NCI-H187 treated with DMSO at 0.1 percent for 48 hours (cell line): ENCODE measurements at places on chromosomes 5 and 9.

DNA sequence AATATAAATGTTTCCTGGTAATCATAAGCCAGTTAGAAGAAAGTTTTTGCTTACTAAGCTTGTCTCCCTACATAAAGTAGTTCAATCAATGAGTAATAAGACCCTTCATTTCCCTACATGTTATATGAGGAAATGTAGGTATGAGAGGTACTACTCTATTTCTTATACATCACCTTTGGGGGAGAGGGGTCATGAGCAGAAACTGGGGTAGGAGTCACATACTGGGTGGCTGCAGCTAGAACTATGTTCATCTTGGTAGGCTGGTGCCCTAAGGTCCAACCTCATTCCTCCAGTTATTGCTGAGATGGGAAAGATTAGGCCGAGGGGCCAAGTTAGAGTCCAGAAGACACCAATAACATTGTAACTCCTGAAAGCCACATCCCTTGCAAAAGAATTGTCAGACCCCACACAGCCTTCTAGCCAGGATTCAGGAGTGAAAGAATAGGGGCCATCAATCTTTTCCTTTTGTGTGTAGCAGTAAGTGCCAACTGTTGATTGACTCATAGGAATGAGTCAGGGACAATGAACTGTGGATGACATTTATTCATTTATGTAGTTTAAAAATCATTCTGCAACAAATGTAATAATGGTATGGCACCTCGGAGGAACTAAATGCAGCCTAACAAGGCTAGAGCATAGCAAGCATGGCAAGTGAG lies 21.6 kb upstream of the SREK1 start:
- DNase-seq, result no peak

DNA sequence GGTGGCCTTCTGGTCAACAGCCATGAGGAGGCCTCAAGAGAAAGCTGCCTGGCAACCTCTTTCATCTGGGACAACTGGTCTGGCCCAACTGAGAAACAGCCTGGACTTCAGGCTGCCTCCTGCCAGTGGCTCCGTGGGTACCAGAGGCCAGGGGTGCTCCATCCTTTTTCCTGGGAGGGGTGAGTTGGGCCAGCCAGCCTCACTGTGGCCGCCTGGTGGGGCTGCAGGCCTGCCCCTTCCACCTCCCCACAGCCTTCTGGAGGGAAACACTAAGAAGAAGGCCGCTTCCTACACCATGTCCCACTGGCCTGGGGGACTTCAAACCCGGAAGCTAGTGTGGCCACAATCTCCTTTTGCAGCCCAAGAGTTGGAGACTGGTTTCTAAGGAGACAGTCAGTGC lies 13.8 kb upstream of the NKD2 start:
- DNase-seq, result no peak

- DNase-seq, result no peak
These were observed 251.8 kb upstream of the POU5F2 start for GRCh38 chr5:93993161-93993560.

- no peak for DNase-seq
These were observed 118.4 kb downstream of the GDNF start for GRCh38 chr5:37721447-37721871.

- DNase-seq, result no peak
These were observed 665.1 kb downstream of the CDH18 start for GRCh38 chr5:19322716-19323485.

DNA sequence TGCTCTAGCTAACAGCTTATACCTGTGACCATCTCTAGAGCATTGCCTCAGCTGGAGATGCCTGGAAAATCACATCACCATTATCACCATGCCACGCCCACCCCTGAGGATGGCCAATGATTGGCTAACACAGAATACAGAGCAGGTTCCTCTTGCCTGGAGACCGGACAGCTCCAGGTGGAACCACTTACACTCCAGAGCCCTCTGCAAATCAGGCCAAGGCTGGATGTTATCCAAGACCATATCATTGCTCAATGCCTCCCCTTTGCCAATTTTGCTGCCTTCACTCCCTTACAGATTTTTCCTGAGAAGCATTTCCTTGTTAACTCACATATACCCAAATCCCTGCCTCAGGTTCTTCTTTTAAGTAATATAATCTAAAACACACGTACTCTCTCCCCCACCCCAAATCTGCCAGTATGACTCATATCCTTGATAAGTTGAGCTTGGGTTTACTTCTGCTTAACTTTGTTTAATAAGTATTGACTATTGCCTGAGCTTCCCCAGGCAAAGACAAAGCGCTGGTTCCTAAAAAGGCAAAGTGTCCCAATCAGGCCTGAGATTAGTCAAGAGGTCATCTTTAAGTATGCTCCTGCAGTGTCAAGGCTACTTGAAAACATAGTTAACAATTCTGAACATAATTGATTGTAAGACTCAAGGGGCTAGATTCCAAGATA lies 309.6 kb downstream of the EPB41L4A start:
- no peak for DNase-seq

GRCh38 chr5:100779669-100780375 lies 123.3 kb downstream of the ST8SIA4 start:
- DNase-seq, result no peak

DNA sequence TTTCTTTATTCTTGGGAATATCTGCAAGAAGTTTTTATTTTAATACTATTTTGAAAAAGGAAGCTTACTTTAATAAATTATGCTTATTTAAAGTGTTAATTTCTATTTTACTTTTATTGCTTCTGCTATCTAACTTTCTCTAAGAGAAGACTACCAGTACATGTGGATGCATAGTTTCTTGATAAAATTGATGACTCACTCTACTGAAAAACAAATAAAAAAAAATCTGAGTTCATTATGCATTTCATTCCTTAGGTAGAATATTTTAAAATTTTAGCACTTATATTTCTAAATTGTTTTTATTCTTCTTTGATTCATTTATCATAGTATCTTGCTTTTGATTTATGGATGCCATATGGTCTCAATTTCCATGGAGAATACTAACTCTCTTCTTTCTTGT lies 217.9 kb downstream of the TAF11L14 start:
- DNase-seq, result no peak

GRCh38 chr5:112353678-112354077 lies 65.4 kb downstream of the EPB41L4A start:
- DNase-seq, result no peak

GRCh38 chr5:62477801-62478200 lies 65.2 kb downstream of the IPO11 start:
- no peak for DNase-seq

DNA sequence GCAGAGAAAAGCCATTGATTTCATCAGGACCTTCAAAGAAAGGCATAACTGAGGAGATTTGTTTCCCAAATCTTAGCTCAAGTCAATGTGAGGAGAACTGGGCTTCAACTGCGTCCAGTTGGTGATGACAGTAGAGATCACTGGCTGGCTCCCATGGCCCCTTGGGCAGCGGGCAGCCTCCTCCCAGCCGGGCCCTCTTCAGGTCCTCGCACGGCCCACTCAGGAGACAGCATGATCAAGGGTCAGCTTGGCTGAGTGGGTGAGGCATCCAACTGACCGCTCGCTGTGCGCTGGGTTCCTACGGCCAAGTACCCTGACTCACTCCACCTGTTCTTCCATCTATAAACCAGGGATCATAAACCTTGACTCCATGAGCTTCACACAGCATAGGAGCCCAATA lies 274.0 kb downstream of the NSG2 start:
- DNase-seq, result no peak

- no peak for DNase-seq
These were observed 439 bp upstream of the DDX46 start for GRCh38 chr5:134758176-134758503.
